Stimulated activated CD8-positive, alpha-beta memory T cell treated with anti-CD3 and anti-CD28 coated beads, Interleukin-15, amount 100 ng/mL, for 4 hours (primary cell): ENCODE measurements at places on chromosomes 4 and X.

GRCh38 chrX:69279234-69279633, 114.0 kb upstream of the PJA1 start:
- no peak for DNase-seq

DNA sequence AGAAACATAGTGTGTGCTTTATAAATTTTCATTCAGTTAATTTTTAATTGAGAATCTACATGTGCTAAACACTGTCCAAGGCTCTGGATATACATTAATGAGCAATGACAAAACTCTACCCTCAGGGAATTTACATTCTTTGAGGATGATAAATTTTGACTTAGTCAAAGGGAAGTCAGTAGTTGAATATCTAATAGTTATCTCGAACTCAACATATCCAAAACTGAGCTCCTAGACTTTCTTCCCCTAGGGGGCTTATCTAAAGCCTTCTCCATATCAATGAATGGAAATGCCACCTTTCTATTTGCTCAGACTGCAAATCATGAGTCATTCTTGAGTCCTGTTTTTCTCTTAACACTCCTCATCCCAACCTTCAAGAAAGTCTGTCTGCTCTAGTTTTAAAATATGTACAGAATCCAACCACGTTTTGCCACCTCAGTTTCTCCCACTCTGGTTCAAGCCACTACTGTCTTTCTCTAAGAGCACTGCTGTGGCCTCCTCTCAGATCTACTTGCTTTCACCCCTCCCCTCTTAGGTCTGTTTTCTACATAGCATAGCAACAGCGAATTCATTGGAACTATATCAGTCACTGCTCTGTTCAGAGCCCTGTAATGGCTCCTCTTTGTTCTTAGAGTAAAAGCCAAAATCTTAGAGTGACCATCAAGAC, 9.5 kb downstream of the PARM1 start:
- no peak for DNase-seq

GRCh38 chrX:31543634-31544033, 471.8 kb upstream of the FTHL17 start:
- DNase-seq: no peak

- DNase-seq: no peak
Measured at GRCh38 chr4:17276776-17277175, 235.1 kb downstream of the QDPR start.

DNA sequence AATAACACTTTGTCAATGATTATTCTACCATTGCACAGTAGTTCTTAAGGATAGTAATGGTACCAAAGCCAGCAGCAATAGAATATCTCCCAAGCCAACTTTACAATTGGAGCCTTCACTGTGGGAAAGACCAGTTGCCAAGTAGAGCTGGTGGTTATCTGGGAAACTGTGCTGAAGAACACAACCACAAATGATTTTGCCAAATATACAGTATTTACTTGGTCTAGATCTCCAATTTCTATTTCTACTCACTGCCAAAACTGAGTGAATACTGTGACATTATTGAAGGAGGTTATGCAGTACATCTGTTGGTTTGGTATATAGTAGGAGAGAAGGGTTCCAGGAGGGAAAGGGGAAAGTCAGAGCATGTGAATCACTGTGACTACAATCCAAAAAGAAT, 3.8 kb downstream of the TET2 start:
- no peak for DNase-seq

DNA sequence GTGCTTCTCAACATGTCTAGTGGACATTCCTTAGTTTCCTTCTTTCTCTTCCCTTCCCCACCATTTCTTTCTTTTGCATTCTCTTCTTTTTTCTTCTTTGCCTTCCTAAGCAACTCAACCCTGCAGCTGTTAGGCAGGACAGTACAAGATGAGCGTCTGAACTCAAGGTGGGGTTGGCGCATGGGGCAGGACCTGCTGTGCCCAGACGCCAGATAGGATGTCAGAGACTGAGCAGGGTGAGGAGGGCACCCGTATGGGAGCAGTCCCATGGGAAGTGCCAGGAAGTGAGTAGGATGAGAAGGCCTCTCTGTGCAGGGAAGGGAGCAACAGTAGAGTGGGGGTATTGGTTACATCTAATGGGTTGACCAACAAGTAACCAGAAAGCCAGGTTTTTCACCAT, 38.1 kb upstream of the ZNF827 start:
- DNase-seq: no peak

GRCh38 chr4:20662851-20663250, 37.4 kb upstream of the PACRGL start:
- DNase-seq: no peak
